ELF-1 (cell line): ENCODE measurements at places on chromosomes 6 and 20.

DNA sequence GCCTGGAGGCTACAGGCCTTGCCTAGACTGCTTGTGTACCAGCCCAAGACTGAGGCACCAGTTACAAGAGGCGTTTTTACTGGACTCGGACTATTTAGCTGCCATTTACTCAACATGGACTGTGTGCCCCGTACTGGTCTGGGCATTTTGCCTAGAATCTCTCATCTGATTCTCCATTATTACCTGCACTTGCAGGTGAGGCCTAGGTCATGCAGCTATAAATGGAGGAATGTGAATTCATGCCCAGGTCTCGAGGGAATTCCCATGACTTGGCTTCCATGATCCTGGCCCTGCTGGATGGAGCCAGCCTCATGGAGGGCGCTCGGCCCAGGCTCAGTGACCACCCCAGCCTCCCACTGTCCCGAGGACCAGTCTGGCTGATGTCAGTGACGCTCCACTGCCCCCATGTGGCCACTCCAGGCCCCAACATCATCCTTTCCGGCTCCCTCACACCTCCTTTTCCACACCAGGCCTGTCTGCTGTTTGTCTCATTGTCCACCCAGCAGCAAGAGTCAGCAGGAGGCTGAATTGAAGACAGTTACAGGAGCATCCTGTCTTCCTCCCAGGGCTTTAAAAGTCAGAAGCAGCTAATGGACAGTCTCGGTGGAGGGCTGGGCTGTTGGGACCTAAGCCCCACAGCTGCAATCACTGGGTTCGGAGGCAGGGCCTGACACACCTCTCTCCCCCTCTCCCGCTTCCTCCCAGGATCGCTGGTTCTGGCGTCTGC lies 8.7 kb downstream of the MMP24OS start:
- DNase-seq, result peak; percentile 95

- DNase-seq, result peak; percentile 74
Measured at GRCh38 chr6:10582774-10583508, 61.8 kb downstream of the GCNT2 start.

- DNase-seq, result no peak
Measured at GRCh38 chr6:129542705-129543104, 167.3 kb downstream of the ARHGAP18 start.

- DNase-seq, result no peak
Measured at GRCh38 chr6:56856036-56856580, 98.8 kb upstream of the BEND6 start.

DNA sequence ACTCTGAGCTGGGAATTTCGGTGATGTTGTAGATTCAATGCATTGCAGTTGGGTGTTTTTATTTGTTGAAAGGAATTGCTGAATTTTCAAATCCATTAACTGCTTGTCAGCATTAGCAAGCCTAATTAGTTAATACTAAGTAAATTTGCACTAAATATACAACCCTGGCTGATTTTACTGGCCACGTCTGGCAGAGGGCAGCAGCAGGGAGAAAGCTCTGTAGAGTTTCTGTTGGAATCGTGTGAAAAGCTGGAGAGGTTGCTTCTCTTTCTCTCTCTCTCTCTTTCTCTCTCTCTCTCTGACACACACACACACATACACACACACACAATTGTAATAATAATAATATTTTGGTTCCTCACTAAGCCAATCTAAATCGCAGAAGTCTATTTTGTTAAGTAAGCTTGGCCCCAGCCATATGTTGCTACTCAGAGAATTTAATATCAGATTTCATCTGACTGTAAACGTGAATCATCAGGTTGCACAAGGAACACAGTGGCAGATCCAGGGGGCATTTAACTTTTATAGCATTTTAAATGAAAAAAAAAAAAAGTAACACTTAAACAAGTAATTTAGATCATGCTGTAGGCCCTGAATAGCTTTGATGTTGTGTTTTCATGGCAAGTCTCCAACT lies 289.5 kb downstream of the ESR1 start:
- no peak for DNase-seq

- DNase-seq, result no peak
Measured at GRCh38 chr6:124655866-124656265, 306.4 kb upstream of the RNF217 start.

GRCh38 chr20:22411627-22412450 lies 172.5 kb downstream of the FOXA2 start:
- DNase-seq, result no peak

DNA sequence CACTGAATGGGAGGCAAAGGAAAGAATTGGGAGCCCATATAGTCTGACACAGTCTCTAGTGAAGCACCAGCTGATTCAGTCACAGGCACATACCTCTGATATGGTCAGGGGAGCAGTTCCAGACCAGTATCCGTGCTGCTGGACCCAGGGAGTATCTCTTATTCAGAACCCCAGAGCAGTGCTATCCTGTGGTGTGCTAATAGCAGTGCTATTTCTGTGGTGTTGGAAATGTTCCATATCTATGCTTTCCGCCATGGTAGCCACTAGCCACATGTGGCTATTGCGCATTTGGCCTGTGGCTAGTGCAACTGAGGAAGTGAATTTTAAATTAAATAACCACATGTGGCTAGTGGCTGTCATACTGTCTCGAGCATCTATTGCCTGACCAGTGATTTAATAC lies 11.0 kb downstream of the SCUBE3 start:
- DNase-seq, result no peak

GRCh38 chr20:18504479-18505060 lies 3.2 kb upstream of the SEC23B start:
- DNase-seq, result peak; percentile 11
